ENCODE measurements at places on chromosomes 2 and 18. TPM values are rescaled to one million over a fixed set of nuclear protein-coding genes. Genes with fewer than 3 reads are reported as not detected.

DNA sequence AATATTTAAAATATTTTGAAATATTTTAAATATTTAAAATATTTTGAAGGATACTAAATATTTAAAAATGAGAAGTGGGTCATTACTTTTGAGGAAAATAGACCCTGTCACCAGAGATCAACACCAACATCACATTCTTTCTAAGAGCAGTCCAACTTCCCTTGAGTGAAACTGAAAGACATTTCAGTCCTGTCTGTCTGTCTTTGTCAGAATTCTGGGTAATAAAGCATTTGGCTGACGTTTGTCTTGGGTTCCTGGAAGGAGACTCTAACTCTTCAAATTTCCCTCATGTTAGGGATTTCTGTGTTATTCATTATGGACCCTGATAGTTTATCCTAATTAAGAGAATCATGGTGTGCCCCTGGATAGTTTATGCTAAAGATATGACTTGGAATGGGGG lies 32.8 kb downstream of the TTC21B start:
- no peak for DNase-seq

DNA sequence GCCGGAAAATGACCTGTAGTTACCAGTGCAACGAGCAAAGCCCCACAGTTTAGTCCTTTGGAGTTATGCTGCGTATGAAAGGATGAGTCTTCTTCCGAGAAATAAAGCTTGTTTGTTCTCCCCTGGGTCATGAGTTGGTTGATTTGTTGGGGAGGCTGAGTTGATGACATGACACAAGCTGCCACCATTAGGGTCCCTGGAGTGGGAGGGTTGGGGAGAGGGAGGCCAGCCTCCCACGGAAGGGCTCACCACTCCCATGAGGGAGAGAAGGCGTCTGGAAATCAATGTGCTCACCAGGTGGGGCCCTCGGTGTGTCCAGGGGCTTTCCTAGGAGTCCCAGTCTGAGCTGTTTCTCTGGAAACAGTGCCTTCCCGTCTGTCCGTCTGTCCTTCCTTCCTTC lies 7.4 kb upstream of the DGKD start:
- DNase-seq = no peak

GRCh38 chr2:25441353-25441752 lies 99.6 kb upstream of the DNMT3A start:
- no peak for DNase-seq

DNA sequence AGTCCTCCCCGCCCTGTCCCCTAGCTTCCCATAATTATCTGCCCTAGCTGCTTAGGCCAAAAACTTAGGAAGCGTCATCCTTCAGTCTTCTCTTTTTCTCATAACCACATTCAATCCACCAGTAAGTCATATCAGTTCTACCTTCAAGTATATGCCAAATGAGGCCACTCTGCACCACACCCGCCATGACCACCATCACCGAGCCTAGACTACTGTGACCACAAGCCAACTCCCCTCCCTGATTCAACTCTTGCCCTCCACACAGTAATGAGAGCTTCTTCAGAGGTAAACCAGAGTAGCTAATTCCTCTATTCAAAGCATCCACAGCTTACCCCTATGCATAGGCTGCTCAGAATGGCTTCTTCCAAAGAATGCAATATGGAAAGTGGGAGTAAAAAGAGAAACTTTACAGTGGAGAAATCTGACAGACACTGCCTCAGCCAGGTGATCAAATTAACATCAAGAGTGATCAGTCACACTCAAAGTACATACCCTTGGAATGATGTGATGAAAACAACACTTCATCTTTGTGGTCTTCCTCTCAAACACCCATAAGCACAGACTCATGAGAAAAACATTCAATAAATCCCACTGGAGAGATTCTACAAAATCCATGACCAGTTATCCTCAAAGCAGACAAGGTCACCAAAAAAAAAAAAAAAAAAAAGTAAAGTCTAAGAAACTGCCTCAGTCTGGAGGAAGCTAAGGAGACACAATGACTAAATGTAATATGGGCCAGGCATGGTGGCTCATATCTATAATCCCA lies 17.7 kb downstream of the MBOAT2 start:
- no peak for DNase-seq

DNA sequence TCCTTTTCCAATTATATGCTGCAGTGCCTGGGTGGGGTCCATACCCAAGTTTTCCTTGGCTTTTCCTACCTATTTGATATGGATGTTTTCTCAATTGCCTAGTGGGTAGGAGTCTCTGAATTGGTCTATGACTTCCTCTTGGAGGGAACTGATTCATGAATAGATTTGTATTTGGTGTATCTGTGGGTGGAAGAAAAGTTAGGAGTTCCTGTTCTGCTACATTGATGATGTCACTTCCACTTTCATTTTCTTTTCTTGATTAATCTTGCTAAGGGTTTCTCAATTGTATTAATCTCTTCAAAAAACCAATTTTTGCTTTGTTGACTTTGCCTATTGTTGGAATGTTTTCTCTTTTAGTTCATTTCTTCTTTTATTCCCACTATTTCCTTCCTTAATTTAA lies 37.4 kb upstream of the SLC9A2 start:
- no peak for DNase-seq

DNA sequence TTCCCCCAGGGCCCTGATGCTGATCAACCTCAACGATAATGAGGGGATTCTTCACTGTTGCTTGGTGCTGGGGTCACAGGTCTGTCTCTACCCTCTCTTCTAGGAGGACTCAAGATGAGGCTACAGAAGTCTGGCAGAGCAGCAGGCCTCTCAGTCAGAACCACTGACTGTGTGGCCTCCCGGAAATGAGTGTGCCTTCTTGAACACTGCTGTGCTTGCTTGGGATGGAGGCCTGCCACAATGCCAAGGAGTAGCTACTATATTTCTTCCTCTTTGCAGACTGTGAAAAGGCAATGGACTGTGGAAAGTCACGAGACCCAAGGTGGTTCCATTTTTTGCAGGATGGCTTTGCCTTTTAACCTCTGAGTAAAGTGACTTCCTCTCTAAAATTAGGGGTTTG lies 5.8 kb upstream of the HOXD1 start:
- no peak for DNase-seq

DNA sequence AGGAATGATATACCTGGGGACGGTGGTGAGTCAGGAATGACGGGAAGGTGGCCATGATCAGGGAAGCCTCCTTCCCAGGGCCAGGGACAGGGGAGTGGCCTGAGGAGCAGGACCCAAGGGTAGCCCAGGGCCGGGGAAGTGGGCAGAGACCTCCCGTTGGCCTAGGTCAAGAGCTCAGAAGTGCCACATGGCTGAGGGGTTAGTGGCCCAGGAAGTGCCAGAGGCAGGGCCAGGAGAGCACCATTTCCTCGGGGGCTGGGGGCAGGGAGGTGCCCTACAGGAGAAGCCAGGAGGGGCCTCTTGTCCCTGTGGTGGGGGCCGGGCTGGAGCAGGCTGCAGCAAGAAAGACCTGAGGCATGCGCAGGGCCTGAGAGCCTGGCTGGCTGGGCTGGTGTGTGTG lies 152.3 kb upstream of the ZSWIM2 start:
- no peak for DNase-seq

DNA sequence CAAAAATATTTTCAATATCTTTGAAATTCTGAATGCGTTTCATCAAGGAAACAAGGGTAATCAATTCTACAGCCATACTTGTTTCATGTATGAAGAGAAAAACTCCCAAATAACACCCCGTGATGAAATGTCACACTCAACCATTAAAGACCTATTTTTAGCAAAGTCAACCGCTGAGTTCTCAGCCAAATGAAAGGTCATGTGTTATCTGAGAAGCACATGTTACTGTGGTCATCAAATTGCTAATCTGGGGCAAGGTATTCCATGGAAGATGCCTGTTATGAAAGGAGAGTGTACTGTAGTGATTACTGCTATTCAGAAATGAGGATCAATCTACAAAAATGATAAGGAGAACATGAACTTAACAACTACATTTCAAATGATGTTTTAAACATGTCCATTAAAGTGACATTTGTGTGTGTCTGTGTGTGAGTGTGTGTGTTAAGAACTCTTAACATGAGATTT lies 126.7 kb downstream of the BCL2 start:
- DNase-seq = no peak

DNA sequence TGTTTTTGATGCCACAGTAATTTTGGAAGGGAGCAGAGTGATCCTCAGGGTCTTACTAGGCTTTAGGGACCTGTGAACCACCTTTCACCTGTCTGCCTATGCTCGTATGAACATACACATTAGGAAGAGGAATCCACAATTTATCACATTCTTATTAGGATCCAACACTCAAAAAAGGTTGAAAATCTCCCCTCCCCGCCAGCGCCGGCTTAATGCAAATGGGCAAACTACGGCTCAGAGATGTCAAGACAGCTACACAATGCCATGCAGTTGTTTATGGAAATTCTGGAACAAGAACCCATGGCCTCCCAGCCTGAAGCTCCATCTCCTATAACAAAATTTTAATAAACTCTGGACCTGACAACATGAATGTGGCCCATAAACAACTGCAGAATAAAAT lies 375.9 kb upstream of the ACVR2A start:
- no peak for DNase-seq

- no peak for DNase-seq
Observed at GRCh38 chr2:165044505-165045303, 89.4 kb upstream of the SLC38A11 start.

DNA sequence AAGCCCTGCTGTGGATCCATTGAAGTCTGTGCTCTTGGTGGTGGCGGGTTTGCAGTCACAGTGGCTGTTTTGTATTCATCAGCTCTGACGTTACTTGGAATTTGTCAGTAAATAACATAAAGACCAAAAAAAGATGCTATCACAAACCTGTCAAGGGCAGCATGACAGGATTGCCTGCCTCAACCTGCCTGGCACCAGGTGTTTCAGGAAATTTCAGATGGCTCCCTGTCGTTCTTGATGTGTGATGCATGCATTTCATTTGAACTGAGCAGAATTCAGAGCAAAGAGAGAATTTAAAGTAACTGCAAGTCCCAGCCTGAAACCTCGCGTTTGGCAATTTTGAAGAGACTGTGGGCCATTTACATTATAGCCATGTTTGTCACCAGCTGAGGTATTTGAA lies 50.3 kb upstream of the EPC2 start:
- no peak for DNase-seq

DNA sequence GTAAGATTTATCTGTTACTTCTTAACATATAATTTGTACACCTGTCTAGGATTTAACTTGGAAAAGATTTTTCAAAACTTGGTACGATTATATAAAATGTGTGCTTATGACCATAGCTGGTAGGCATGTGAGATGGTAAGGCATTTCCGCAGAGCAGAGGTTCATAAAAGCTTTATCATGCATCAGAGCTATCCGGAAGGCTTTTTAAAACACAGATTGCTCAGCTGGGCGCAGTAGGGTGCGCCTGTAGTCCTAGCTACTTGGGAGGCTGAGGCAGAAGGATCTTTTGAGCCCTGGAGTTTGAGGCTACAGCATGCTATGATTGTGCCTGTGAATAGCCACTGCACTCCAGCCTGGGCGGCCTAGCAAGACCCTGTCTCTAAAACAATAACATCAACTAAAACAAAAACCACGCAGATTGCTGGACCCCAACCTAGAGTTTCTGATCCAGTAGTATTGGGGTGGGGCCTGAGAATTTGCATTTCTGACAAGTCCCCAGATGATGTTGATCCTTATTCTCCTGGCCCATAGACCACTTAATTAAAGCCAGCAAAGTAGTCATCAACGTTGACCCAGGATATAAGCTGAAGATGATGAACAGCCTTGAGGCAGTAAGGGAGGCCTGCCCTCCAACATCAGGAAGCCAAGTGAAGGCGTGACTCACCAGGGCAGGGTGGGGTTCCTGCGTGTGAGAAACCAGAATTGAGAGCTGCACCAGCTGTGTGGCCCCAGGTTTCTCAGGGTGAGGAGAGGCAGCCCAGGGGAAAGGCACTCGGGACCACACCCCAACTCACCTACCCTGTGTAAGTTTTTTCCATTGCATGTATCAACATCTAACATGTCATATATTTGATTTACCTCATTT lies 21.6 kb upstream of the SLC20A1 start:
- DNase-seq = no peak

GRCh38 chr2:45103351-45104345 lies 94.4 kb upstream of the SIX2 start:
- no peak for DNase-seq

GRCh38 chr18:36633961-36634412 lies 194.8 kb downstream of the TPGS2 start:
- DNase-seq = no peak

- DNase-seq = no peak
Observed at GRCh38 chr2:164896226-164896625, 54.6 kb upstream of the COBLL1 start.

GRCh38 chr18:78973357-78974083 lies 6.1 kb upstream of the SALL3 start:
- no peak for DNase-seq

- DNase-seq = no peak
Observed at GRCh38 chr2:133658020-133658903, 90.0 kb upstream of the NCKAP5 start.

DNA sequence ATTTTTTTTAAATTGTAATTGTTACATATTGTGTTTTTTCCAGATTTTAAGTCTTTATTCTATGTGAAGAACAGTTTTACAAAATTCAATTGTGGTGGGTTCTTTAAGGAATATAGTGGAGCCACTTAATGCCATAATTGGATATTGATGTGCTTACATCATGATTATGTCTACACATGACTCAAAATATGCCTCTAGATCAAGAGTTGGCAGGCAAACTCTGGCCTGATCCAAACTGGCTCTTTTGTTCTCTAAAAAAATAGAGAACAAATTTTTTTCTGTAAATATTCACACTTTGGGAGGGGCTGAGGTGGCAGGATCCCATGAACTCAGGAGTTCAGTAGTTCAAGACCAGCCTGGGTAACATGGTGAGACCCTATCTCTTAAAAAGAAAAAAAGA lies 8.3 kb downstream of the EHBP1 start:
- no peak for DNase-seq

GRCh38 chr18:46069524-46069923 lies 2.5 kb downstream of the PSTPIP2 start:
- DNase-seq = no peak

- DNase-seq = no peak
Observed at GRCh38 chr2:26913606-26913998, 56.8 kb upstream of the MAPRE3 start.

DNA sequence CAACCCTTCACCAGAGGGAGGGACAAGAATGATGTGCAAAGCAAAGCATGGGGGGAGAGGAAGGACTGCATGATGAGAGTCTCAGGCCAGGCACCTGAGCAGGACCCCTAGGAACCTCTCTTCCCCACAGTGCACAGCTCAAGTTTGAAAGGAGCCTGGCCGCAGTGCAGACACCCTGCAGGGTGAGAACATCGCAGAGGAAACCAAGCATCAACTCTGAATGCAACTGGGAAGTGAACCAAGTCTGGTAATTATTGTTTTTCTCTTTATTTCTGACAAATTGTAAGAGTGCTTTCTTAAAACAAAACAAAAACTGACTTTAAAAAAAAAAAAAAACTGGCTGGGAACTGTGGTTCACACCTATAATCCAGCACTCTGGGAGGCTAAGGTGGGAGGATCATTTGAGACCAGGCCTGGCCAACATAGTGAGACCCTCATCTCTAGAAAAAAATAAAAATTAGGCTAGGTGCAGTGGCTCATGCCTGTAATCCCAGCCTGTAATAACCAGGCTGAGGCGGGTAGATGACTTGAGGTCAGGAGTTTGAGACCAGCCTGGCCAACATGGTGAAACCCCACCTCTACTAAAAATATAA lies 15.3 kb downstream of the NPC1 start:
- no peak for DNase-seq

The PSMA8 gene
- not detected for total RNA-seq

The C2orf74 gene
- 15.7 TPM for total RNA-seq

The GYPC gene
- total RNA-seq = 127 TPM

The SLC4A1AP gene
- total RNA-seq = 27.1 TPM

The TANC1 gene
- total RNA-seq = 62.3 TPM

The ONECUT2 gene
- under 0.01 TPM for total RNA-seq

The CROCC2 gene
- not detected for total RNA-seq

The SLC40A1 gene
- total RNA-seq = 42.2 TPM

The CPO gene
- 1.6 TPM for total RNA-seq

The FOXD4L1 gene
- 0.44 TPM for total RNA-seq

Measured in breast epithelium (tissue), 4 donors.